ENCODE measurements at places on chromosomes 1 and 21. TPM values are rescaled to one million over a fixed set of nuclear protein-coding genes. Genes with fewer than 3 reads are reported as not detected.

The TFF2 gene
- total RNA-seq = not detected

The ATAD3C gene
- total RNA-seq = not detected

The PEAR1 gene
- 6.0 TPM for total RNA-seq

The LRRC3 gene
- 2.0 TPM for total RNA-seq

The CHRM3 gene
- total RNA-seq = 0.16 TPM

The AMY1C gene
- not detected for total RNA-seq

The LEMD1 gene
- not detected for total RNA-seq

The NR1I3 gene
- total RNA-seq = 0.26 TPM

The PLA2G2C gene
- not detected for total RNA-seq

The DLGAP3 gene
- total RNA-seq = 0.22 TPM

The LHX4 gene
- 0.54 TPM for total RNA-seq

The VHLL gene
- not detected for total RNA-seq

The OLFM3 gene
- total RNA-seq = not detected

The YTHDF2 gene
- total RNA-seq = 55.5 TPM

The OR2L3 gene
- not detected for total RNA-seq

The FCRL2 gene
- total RNA-seq = not detected

The GON4L gene
- total RNA-seq = 14.9 TPM

The LIPI gene
- not detected for total RNA-seq

The SETDB1 gene
- total RNA-seq = 24.1 TPM

The GBP5 gene
- total RNA-seq = 0.05 TPM

The GPR153 gene
- 2.3 TPM for total RNA-seq

The KLF17 gene
- total RNA-seq = 0.67 TPM

The F13B gene
- total RNA-seq = not detected

The HMCN1 gene
- 0.01 TPM for total RNA-seq

The ZNF683 gene
- not detected for total RNA-seq

The SPATA21 gene
- total RNA-seq = 0.05 TPM

The SHISAL2A gene
- total RNA-seq = 0.34 TPM

The WNT4 gene
- 0.31 TPM for total RNA-seq

The DNAI4 gene
- total RNA-seq = 0.39 TPM

The TSPEAR gene
- total RNA-seq = not detected

The SPRR1A gene
- total RNA-seq = not detected

The CYP4A22 gene
- total RNA-seq = not detected

The GNG4 gene
- total RNA-seq = 13.5 TPM

The CFAP107 gene
- not detected for total RNA-seq

The HPCAL4 gene
- 0.34 TPM for total RNA-seq

The LPAR3 gene
- total RNA-seq = 0.75 TPM

The SLFNL1 gene
- total RNA-seq = not detected

The PLCH2 gene
- total RNA-seq = 0.28 TPM

The NBPF8 gene
- 4.4 TPM for total RNA-seq

The RGS16 gene
- 0.30 TPM for total RNA-seq

The GORAB gene
- 6.1 TPM for total RNA-seq

The TMEM269 gene
- 0.08 TPM for total RNA-seq

The HES2 gene
- 3.6 TPM for total RNA-seq

The ZNF593OS gene
- total RNA-seq = not detected

The NTNG1 gene
- total RNA-seq = not detected

The SEC16B gene
- total RNA-seq = 0.75 TPM

The SASS6 gene
- total RNA-seq = 2.6 TPM

The FMO1 gene
- not detected for total RNA-seq

The LAPTM5 gene
- total RNA-seq = 0.33 TPM

The DYRK1A gene
- total RNA-seq = 13.0 TPM

The RNF19B gene
- 23.7 TPM for total RNA-seq

The FABP3 gene
- not detected for total RNA-seq

The S1PR1 gene
- 0.13 TPM for total RNA-seq

The PCSK9 gene
- 3.9 TPM for total RNA-seq

The FNDC10 gene
- 8.4 TPM for total RNA-seq

The MGST3 gene
- total RNA-seq = 226 TPM
